ENCODE measurements at places on chromosomes 1 and 21. TPM values are rescaled to one million over a fixed set of nuclear protein-coding genes. Genes with fewer than 3 reads are reported as not detected.

GPR89B gene
- total RNA-seq: 29.7 TPM

GRCh38 chr1:196178083-196178635 is 430.1 kb downstream of the KCNT2 start:
- no peak overlapping the region for H3K4me3 ChIP-seq
- no peaks in the 10 kb centered on the region for H3K27me3 ChIP-seq
- no peaks in the 10 kb centered on the region for H3K36me3 ChIP-seq

DNA sequence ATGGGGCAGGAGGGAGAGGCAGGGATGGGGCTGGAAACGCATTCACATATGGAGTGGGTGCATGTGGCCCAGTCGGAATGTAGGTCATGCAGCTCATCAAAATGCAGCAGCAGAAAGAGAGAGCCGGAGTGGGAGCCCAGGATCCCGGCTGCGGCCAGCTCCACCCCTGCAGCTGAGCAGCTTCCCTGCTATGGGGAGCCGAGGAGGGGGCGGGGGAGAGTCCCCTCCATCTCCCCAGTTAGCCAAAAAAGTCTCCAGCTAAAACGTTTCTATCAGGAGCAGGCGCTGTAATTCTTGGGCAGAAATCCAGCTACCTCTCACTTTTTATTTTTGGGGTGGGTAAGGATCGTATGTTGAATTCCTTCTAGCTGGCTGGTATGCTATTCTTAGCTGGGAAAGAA is 39.7 kb downstream of the MRPL37 start:
- H3K36me3 ChIP-seq: peaks cover 13% of the 10 kb centered on the region
- no peak for DNase-seq
- H3K27me3 ChIP-seq: no peaks in the 10 kb centered on the region
- no peak overlapping the region for H3K4me3 ChIP-seq
- H3K4me1 ChIP-seq: peaks cover 5% of the 10 kb centered on the region

GRCh38 chr21:32393677-32394001 is 827 bp upstream of the URB1 start:
- no peak for DNase-seq
- H3K27me3 ChIP-seq: no peaks in the 10 kb centered on the region
- H3K36me3 ChIP-seq: peaks cover 8% of the 10 kb centered on the region
- no peak overlapping the region for H3K27ac ChIP-seq

DNA sequence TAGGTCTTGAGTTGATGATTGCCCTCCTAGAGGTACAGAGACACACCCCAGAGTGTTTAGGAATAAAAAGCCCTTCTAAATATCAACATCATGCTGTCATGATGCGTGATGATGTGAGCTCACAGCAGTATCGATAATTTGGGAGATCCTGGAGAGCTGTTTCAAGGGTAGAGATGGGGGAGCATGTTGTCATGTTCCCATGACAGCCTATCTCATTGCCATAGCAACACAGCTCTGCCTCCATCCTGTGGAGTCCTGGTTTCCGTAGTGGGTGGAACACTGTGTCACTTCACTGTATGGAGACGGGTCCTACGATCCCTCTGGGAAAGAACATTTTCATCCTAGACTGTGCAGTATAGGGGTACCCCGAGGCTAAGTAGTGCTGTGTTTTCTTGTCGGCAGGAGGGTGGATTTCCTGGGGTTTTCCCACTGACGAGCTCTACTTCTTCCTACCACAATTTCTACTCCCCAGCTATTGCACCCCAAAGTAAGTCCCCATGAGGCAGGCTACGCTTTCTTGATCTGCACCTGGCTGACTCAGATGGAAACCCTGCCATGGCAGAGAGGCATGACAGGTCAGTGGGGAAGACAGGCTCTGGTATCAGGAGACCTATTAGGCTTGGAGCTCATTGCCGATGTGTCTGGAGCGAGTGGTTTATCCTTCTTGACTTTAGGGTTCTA is 7.2 kb downstream of the KISS1 start:
- H3K27ac ChIP-seq: no peak overlapping the region
- peaks cover 28% of the 10 kb centered on the region for H3K27me3 ChIP-seq
- H3K4me1 ChIP-seq: peaks cover 3% of the 10 kb centered on the region
- no peaks in the 10 kb centered on the region for H3K36me3 ChIP-seq
- DNase-seq: no peak
- H3K4me3 ChIP-seq: no peak overlapping the region

- no peaks in the 10 kb centered on the region for H3K4me1 ChIP-seq
- no peaks in the 10 kb centered on the region for H3K36me3 ChIP-seq
These were observed 81.4 kb upstream of the CNIH3 start for GRCh38 chr1:224534731-224535130.

GRCh38 chr1:68202239-68202832 is 30.0 kb downstream of the WLS start:
- DNase-seq: no peak
- H3K27me3 ChIP-seq: no peaks in the 10 kb centered on the region
- H3K36me3 ChIP-seq: no peaks in the 10 kb centered on the region
- peaks cover 24% of the 10 kb centered on the region for H3K4me1 ChIP-seq

DNA sequence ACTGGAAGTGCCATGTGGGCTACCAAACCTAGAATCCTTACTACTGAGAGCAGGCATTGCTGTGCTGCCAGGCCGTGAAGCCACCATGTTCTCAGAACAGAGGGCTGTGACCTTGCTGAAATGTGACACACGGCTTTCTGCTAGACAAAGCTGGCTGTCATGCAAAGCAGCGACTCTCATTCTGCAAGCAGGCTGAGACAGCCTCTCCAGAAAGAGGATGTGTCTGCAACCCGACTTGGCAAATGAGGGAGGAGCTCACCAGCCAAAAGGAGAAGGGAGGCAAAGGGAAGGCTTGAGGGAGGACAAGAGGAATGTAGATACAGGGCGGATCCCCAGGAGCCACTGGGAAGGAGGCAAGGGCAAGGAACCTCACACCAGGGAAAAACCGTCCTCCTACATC is 85.7 kb upstream of the KRTAP19-8 start:
- no peaks in the 10 kb centered on the region for H3K4me1 ChIP-seq
- no peak overlapping the region for H3K27ac ChIP-seq
- no peak overlapping the region for H3K4me3 ChIP-seq
- DNase-seq: no peak
